ENCODE measurements at places on chromosomes 7 and 10.

DNA sequence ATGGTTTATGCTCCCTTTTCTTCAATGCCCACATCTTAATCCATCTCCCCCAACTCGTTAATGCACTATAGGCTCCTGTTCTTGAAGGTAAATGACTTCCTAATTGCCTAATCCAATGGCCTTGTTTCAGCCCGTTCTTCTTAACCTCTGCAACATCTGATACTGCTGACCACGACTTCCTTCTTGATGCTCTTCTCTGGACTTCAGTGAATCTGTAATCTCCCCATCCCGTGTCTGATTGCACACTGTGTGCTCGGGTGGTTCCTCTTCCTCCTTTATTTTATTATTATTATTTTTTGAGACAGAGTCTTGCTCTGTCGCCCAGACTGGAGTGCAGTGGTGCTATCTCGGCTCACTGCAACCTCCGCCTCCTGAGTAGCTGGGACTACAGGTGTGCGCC is 58.9 kb downstream of the HIPK2 start:
- DNase-seq = no peak

- DNase-seq = no peak
Observed at GRCh38 chr10:59350558-59350957, 11.8 kb downstream of the FAM13C start.

GRCh38 chr10:9860045-9860444 is 1157.6 kb upstream of the CELF2 start:
- DNase-seq = no peak

DNA sequence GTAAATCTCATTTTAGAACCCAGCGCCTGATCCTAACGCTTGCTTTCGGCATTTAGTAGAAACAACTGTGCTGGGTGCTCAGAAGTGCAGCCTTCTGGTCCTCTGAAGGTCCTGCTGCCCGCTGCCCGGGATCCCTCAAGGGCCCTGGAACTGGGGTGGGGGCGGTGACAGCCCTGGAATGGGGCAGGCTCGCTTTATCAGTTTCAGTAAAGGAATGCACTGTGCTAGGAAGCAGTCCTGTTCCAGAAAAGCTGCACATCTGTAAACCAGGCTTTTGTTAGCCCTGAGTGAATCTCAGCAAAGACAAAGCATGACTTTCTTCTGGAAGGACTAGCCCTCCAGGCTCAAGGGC is 254.6 kb downstream of the TNS3 start:
- peak; percentile 44 for DNase-seq

DNA sequence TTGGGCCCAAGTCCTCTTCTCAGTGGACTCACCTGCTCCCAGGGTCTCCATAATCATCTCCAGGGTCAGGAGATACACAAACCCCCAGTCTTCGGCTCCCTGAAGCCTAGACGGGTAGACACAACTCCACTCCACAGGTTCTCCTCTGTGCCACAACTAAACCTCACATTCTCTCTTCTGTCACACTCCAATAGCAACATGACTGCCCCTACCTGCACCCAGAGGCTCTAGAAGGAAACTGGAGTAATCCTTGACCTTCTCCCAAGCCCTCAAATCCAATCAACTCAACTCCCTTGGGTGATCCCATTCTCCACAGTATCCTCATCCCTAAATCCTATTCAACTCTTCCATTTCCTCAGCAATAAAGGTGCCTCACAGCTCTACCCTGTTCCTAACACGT is 16.2 kb downstream of the HNRNPF start:
- DNase-seq = no peak

- no peak for DNase-seq
Observed at GRCh38 chr10:122413327-122413726, 38.8 kb downstream of the PLEKHA1 start.

GRCh38 chr10:127735156-127735555 is 1.8 kb upstream of the FOXI2 start:
- no peak for DNase-seq

DNA sequence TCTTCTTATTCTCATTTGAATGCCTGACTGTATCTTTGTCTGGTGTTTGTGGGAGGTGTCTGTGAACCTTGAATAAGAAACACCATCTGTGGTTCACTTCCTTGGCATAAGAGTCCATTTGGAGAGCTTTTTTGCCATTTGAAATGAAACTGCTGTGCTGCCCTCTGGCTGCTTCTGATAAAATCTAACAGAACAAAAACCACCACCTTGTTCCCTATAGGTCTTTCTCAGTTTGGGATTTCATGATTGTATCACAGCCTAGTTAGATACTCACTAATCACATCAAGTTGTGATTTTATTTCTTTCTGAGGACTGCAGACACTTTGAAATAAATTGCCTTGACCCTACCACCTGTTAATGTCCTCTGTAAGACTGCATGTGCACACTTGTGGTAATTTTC is 102.7 kb upstream of the FAM13C start:
- peak; percentile 61 for DNase-seq

DNA sequence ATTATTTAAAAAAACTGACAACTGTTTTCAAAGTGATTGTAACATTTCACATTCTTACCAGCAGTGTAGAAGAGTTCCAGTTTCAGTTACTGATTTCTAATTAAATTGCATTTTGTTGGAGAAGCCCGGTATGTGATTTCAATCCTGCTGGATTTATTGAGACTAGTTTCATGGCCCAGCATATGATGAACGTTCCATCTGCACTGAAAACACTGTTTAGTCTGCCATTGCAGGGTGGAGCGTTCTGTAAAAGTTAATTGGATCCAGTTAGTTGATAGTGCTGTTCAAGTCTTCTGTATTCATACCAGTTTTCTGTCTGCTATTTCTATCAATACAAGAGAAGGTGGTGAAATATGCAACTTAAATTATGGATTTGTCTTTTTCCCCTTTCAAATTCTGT is 37.3 kb upstream of the CCNY start:
- DNase-seq = no peak

DNA sequence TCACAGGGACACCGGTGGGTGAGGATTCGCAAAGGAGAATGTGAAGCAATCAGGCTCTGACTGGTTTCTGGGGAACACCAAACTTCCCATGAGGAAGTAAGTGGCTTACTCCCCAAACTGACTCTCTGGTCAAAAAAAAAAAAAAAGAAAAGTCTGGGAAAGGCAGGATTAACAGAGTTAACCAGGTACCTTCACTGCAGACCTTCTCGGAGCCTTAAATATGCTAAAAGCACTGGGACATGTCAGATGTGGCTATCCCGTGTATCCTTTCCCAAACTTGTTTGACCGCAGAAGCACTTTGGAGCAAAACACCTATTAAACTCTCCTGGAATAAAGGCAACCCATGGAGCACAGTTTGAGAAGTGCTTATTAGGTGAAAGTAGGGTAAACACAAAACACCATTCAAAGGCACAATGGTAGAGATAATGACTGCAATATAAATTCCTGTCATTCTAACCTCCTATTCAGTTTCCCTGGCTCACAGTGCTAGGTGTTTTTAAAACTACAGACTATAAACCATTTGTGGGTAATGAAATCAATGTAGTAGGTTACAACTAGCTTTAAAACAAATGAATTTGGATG is 44.1 kb upstream of the MXI1 start:
- DNase-seq = no peak

DNA sequence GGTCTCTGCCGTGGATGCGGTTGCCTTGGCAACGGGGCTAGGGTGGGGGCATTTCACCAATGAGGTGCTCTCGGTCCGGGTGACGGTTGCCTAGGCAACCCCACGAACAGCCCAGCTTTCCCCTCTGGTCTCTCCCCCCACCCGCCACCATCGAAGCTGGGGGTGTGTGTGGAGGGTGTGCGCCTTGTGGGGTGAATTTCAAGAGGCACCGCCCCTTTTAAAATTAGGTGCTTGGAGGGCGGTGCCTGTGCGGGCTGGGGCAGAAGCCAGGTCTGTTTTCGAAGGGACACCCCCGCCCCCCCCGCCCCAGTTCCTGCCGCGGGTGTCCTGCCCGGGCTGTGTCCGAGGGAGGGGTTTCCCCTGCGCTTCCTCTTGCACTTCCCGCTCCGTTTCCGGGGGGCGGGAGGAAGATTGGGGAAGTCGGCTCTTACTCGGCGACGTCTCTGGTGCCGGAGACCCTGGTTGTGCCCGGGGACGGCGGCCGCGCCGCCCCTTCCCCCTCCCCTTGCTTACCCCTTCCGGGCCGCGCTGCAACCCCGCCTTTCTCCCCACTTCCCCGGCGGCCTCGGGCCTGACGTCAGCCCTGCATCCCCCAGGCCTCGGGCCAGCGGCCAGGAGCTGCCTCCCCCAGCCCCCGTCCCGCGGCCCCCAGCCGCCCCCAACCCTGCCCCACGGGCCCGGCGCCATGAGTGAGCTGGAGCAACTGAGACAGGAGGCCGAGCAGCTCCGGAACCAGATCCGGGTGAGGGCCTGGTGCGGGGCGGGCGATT is 2.2 kb downstream of the GNB2 start:
- peak; percentile 80 for DNase-seq

DNA sequence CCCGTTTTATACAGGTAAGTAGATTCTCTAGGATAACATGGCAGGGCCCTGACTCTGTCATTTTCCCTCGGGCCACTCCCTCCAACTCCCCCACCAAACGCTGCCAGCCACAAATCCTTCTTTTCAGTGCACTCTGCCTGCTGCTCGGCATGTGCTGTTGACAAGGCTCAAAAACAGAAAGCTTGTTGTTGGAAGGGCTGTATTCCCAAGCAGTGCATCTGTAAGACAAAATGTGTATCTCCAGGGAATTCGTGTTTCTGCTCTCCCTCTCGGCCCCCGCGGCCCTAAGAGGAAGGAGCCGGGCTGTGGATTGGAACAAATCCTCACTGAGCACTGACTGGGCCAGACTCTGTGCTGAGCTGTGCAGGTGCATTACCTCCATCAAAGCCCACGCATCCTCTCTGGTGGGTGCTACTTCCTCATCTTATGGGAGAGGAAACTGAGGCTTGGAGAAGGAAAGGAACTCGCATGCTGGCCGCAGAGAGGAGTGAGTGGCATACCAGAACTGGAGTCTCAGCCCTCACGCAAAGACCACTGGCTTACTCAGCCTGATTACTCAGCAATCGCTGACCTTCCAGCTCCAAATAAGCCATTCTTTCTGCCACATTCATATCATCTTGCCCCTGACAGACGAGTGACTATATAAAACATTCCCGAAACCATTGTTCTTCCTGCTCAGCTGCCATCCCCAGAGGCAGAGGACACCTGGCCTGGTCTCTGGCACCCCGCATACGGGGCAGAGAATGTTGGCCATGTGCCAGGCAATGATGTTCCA is 33.5 kb upstream of the ENO4 start:
- DNase-seq = peak; percentile 79

DNA sequence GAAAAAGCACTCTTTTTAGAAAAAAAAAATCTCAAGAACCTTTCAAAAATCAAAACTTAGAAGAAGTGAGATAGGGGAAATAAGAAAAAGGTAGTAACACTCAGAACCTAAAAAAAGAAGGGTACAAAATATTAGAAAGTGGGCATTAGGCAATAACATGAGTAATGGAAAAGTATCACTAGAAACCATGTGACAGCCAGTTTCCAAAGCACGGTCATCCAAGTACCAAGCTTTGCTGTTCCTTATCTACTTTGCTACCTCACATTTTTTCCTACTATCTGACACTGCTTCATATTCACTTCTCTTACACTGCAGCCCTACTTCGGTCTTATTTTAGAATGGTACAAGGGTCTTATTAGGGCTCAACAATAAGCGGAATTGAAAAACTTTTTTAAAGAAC is 30.3 kb downstream of the IMMP2L start:
- no peak for DNase-seq

- no peak for DNase-seq
Observed at GRCh38 chr7:50960621-50961310, 178.1 kb upstream of the GRB10 start.

DNA sequence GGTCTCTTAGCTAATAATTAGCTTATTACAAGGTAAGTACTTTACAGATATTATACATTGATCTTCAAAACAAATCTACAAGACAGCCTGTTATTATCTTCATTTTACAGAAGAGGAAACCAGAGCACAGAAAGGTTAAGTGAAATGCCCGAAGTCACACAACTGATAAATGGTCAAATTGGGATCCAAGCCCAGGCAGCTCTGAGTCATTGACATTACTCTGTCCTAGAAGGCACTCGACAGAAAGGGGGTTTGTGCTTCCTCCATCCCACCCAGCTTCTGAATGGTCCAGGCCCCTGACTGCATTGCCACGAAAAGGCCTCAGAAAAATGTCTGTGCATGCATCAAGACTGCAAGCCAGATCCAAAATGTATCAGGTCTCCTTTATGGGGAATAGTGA is 81.3 kb upstream of the ZNF438 start:
- DNase-seq = no peak

- DNase-seq = peak; percentile 27
Observed at GRCh38 chr7:128115336-128115820, 84.1 kb upstream of the LRRC4 start.

DNA sequence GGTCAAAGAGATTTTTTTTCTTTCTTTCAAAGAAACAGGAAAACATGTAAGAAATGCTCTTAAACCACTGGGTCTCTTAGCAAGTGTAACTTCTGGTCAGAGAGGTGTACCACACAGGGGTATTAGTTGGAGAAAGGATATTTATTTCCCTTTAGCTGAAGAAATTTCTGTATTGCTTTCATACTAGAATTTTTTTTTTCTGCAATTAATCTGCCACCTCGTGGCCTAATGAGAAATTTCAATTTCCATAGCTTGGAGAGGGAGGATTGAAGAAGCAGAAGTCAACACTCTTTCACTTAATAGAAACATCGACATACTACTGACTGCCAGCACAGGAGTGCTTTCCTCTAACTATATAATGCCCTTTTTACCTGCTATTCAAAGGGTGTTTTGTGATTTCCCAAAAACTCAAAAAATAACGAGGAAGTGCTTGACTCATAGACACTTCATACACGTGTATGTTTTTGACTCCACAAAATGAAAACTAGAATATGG is 177.6 kb upstream of the NAMPT start:
- peak; percentile 60 for DNase-seq

DNA sequence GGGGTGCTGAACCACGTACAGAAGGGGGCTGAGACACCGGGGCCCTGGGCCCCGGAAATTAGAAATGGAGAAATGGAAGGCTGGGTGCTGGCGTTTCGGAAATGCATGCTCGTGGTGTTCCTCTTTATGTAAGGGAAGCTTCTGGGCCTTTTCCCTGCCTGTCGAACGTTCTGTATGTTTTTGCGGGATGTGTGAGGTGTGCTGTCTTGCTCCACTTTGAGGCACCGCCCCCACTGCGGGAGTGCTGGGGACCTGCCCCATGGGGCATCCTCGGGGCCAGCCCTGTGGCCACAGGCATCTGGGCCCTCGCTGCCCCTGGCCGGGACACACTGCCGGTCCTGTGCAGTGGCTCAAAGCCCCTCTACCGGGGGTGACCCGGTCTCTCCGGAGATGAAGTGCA is 1.7 kb upstream of the VENTX start:
- DNase-seq = no peak

DNA sequence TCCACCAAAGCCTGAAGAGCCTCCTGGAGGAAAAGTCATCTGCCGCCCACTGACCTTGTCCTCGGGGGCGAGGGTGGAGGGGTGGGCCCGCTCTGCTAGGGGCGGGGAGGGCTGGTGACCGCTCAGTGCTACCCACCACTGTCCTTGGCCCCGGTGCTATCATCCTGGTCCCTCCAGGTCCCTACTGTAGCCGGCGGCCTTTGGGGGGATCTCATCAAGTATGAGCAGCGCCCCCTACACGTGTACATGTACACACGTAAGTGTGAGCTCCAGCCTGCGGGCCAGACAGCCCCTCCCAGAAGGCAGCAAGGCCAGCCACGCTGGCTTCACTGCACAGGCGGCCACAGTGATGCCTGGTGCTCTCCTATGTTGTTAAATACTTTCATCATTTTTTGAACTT is 19.6 kb downstream of the TTYH3 start:
- peak; percentile 46 for DNase-seq

- DNase-seq = no peak
Observed at GRCh38 chr7:85205754-85206153, 18.9 kb upstream of the SEMA3D start.
